ENCODE measurements at places on chromosomes 5 and 9.

- no peak for DNase-seq
Measured at GRCh38 chr9:34519321-34520020, 3.3 kb downstream of the ENHO start.

- no peak for DNase-seq
Measured at GRCh38 chr5:43179836-43180235, 12.2 kb upstream of the NIM1K start.

DNA sequence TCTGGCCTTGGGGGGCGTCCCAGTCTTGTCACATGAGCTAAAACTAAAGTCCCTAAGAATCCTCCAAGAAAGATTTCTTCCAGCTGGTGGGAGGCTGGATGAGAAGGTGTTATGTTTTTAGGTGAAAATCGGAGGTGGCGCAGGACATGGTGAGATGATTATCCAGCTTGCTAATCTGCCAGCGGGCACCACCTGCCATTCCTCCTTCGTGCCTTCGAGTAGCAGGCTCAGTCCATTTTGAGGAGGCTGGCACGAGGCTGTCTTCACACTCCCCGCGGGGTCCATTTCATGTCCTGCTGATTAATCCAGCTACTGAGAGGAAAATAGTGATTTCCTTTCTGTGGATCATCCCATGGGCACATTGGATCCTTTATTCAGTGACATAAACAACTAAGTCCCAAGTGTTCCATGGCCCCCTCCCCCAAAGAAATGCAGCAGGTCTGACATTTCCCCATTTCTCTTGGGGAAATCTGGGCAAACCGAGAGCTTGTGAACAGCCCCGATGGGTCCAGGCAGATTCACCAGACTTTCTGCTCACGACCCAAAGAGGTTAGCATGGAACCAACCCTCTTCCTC, 38.2 kb upstream of the EXOC3 start:
- DNase-seq = no peak

DNA sequence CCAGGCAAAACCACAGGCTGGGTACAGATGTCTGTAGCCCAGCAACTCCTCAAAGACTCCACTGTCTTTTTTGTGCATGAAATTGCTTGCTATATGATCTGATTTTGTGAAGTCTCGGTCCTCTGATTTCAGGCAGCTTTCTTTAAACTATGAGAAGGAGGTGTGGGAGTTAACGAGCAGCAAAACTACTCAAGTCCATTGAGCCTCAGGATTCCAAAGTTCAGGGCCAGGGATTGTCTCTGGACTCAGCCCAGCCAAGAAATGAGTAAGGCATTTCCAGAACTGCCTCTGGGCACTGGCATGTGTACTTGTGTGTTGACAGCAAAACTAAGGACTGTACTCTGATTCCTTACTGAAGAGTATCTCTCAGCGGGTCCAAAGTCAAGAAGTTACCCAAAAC, 53.4 kb upstream of the GLIS3 start:
- no peak for DNase-seq

DNA sequence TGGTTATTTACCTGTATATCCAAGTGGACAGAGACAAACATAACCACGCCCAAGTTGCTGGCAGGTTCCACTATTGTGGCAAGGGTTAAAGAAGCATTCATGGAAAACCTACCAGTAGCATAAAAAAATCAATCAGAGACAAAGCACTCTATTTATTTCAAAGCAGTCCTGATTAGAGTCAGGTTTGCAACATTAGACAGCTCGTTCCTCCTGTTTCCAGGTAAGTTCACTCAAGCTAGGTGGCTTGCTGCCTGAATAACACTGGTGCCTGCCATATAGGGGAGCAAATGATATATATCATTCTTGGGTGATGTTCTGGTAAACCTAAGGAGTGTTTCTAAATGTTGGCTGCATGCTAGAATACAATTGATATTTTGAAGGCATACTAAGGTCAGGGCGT, 119.6 kb upstream of the TXNDC8 start:
- no peak for DNase-seq

DNA sequence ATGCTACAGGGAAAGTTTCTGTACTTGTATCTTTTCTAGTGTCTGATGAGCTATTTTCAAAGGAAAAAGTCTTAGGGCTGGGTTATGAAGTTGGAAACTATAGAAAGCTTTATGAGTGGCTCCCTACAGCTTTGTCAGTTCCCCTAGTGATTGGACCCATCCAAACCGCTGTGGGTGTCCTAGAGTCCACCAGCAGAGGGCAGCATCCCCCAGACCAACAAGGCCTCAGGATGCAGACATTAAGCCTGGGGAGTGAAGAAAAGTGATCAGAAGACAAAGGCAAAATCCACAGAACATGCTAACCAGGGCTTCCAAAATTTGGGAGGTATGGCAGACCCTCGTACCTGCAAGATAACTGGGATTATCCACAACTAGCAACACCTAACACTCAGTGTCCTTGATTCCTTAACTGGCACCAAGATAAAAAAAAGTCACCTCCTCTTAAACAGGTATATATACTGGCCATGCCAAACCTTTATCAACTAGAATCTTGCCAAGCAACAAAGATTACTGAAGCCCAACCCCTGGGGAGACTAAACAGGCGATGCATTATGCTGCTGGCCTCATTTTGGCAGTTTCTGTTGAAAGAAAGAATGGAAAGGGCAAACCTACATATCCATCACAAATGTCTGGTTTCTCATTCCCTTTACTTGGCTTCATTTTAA, 110.4 kb upstream of the NR5A1 start:
- DNase-seq = peak; percentile 39

DNA sequence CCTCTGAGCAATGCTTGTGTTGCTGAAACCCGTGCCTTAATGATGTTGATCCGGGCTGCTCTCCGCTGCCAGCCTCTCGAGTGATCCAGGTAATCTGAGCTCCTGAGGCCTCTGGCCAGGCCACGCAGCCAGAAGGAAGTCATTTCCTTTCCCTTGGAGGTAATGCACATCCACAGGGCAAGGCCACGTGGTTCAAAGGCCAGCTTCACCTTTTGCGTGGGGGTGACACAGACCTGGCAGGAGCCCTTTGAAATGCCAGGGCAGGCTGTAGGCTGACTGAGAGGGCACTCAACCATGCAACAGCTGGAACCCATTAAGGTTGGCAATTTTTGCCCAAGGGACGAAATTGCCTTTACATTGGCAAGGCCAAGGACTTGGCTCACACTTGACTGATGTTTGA, 80.4 kb downstream of the LIX1 start:
- no peak for DNase-seq

DNA sequence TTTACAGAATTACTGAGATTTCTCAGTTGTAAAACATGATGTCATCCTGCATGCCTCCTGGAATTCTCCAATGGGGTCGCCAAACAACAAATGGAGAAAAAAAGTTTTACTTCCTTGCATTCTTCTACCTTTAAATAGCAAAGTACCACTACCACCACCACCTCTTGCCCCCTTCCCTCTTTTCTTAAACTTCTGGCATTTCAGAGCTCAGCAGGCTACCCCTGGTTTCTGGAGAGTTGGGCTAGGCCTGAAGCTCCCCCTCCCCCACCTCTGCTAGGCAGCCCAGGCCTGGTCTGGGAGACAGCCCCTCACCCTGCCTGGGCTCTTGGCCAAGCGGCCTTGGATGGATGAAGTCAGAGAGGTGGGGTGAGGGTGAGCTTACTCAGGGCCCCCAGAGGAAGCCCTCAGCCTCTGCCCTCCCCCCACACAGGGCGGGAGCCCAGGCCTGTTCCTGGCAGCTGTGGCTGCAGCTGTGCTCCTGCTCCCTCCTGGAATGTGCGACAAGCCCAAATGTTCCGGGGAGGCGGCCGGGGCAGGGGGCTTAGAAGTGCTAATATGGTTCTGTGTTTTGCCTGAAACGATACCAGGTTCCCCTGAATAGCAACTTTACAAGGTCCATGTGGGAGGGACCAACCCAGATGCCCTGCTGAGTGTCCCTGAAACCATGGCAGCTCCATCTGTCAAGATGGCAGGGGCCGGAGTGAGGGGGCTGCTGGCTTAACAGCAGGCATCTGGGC, 6.0 kb upstream of the CCIN start:
- no peak for DNase-seq

- peak; percentile 58 for DNase-seq
Measured at GRCh38 chr9:133991964-133992779, at the start of gene VAV2. Gene VAV2 (minus strand): TSS chr9:133992324. CDS start chr9:133992278, 46 bp downstream.

DNA sequence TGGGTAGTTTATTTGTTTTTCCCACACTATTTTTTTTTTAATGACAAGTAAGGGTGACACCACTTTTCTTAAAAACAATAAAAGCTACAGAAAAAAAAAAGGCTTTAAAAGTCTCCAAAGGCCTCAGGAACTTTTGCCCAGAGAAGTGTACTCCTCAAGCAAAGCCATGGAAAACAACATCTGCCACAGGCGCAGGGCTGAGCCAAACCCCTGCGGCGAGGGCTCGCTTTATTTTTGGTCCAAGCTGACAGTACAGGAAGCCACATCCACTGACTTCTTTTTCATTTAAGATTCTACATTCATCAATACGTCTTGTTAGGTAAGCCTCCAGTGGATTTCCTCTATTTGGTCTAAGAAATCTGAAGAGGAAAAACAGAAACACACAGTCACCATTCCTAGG, 51.9 kb upstream of the IFNK start:
- no peak for DNase-seq

DNA sequence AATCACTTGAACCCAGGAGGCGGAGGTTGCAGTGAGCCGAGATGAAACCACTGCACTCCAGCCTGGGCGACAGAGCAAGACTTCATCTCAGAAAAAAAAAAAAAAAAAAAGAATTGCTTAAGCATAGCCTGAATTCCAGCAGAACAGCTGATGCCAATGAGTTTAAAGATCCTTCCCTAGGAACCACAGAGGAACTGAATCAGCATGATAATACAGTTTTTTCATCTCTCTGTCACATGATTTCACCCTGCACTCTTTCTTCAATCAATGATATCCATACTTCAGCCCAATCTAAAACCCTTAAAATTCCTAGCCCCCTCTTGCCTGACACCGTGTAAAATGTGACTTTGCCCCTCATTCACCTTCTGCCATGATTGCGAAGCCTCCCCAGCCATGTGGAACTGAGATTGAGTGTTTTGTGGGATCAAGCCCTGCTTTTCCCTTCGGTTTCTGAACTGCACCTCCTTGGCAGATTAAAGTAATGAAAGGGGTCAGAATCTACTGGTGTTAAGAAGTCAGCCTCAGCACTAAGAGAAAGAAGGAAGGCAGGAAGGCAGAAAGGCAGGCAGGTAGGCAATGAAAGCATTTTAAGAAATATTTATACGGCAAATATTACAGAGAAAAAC, 20.9 kb upstream of the DMXL1 start:
- no peak for DNase-seq

DNA sequence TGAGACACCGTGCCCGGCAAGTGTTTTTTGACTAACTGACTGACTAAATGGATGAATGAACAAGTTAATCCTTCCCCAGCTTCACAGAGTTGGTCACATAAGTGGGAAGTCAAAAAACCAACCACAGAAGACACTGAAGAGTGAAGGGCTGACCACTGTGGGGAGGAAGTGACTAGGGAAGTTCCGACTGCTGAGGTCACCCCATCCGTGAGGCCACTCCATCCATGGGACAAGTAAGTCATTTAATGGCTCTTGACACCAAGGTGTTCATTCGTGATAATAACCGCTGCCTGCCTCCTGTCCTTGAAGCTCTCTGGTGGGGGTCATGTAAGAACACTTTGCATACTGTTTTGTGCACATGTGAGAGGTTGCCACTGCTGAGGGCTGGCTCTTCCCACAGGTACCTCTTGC, 22.2 kb upstream of the CXCL14 start:
- no peak for DNase-seq

- no peak for DNase-seq
Measured at GRCh38 chr5:149015126-149015525, 47.7 kb downstream of the SH3TC2 start.

GRCh38 chr9:93132946-93133680, 938 bp downstream of the NINJ1 start:
- DNase-seq = peak; percentile 92

- no peak for DNase-seq
Measured at GRCh38 chr5:78886341-78887230, 98.5 kb downstream of the ARSB start.

GRCh38 chr9:14584571-14584970, 108.7 kb downstream of the ZDHHC21 start:
- DNase-seq = no peak

GRCh38 chr9:98181746-98182068, 10.7 kb downstream of the CORO2A start:
- DNase-seq = no peak

- DNase-seq = no peak
Measured at GRCh38 chr5:169299663-169300467, 1.1 kb downstream of the SLIT3 start.

- no peak for DNase-seq
Measured at GRCh38 chr9:98980291-98980690, 36.6 kb downstream of the COL15A1 start.

DNA sequence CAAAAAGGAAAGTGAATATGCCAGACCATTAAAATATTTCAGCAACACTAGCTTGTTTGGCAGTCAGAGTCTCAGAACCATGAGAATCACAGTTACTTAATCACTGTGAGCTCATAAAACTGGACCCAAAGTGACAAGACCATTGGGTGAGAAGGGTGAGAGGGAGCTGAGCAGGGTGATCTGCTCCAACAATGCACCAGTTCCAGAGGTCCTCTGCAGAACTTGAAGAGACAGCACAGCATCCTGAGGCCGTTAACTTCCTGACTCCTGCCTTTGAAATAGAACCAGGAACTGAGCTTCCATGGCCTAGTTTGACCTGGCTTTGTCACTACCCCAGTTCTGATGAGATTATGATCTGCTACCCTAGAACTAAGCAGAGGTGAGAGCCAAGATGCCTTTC, 57.4 kb downstream of the NFIB start:
- DNase-seq = no peak

- DNase-seq = no peak
Measured at GRCh38 chr5:168990679-168991078, 310.3 kb downstream of the SLIT3 start.

GRCh38 chr5:55601628-55602027, 66.9 kb upstream of the PLPP1 start:
- DNase-seq = no peak

- peak; percentile 32 for DNase-seq
Measured at GRCh38 chr5:174608631-174609097, 115.7 kb upstream of the MSX2 start.

- DNase-seq = no peak
Measured at GRCh38 chr9:126309427-126310189, 17.0 kb upstream of the MVB12B start.

GRCh38 chr9:89380437-89381307, 62.4 kb downstream of the SECISBP2 start:
- DNase-seq = no peak

DNA sequence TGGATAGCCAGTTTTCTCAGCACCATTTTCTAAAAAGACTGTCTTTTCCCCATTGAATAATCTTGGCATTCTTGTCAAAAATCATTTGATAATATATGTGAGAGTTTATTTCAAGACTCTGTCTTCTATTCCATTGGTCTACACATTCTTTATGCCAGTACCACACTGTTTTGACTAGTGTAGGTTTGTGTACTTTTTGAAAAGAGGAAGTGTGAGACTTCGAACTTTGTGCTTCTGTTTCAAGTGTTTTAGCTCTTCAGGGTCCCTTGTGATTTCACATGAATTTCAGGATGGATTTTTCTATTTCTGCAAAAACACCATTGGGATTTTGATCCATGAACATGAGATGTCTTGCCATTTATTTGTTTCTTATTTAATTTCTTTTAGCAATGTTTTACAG, 78.5 kb upstream of the ALDH1A1 start:
- no peak for DNase-seq

Data from HL-60 (cell line).